Caki2 (cell line): ENCODE measurements at places on chromosomes 12 and 14.

- DNase-seq = no peak
These were observed 248.2 kb downstream of the C12orf42 start for GRCh38 chr12:103247531-103247930.

GRCh38 chr14:89378119-89378518 lies 38.9 kb downstream of the FOXN3 start:
- no peak for DNase-seq

- no peak for DNase-seq
These were observed at the start of gene KCNA1 for GRCh38 chr12:4909734-4910501. KCNA1 (plus strand) TSS chr12:4909905; CDS start chr12:4911379, 1,474 bp downstream.

DNA sequence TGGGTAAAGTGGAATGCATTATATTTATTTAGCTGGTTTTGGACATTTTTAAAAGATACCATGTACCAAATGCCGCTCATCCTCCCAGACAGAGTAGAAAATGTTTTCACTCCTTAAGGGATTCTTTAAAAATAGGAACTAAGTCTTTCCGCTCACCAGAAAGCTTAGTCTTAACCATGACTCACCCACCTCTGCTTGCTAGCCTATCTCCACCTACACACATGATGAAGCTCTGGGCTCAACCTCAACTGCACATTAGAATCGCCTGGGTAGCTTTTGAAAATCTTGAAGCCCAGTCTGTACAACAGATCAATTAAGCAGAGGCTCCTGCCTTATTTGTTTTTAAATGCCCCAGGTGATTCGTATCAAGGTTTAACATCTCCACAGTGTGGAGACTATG lies 260.5 kb downstream of the NEDD1 start:
- no peak for DNase-seq

DNA sequence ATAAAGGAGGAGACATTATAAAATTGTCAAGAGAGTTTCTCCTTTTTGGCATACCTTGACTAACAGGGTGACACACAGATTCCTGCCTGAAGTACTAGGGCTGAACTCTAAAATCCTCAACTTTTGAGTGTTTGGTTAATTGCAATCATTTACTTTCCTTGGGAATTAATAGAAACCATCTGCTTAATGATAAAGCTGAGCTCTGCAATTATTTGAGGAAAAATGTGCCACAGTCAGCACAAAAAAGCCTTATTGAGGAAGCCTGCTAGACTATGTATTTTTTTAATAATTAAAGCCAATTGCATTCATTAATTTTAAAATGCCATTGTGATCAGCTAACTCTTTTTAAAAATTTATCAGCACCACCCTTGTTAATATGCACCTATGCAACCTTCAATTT lies 38.7 kb downstream of the PRICKLE1 start:
- DNase-seq = no peak

- DNase-seq = no peak
These were observed 113.4 kb upstream of the RESF1 start for GRCh38 chr12:31845613-31846322.

DNA sequence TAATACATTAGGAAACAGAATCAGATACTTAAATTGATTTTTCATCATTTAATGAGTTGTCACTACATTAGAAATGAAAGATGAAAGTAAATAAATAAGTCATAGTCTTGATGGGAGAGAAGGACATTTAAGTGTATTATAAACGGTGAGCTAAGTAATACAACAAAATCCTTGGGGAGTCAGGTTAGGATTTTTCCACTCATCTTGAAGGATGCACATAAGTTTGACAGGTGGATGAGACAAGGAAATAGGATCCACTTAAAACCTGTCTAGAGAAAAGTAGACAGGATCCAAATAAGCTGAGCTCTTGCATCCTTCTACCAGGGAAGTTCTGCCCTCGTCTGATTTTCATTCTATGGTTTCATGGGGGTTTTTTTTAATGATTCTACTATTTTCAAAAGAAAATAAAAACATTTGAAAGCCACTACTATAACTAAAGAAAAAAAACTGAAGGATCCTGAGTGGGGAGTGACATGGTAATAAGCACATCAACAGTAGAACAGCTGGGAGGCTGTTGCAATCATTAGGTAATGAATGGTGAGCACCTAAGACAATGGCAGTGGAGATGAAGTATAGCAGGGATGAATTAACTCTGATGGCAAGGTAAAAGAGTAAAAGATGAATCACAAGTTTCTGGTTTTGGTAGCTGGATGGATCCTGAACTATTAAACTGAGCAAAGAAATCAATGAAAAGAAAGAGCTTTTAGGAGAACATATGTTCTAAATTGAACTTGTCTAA lies 17.0 kb downstream of the CEP128 start:
- DNase-seq = no peak

GRCh38 chr14:53378142-53378541 lies 225.0 kb upstream of the DDHD1 start:
- DNase-seq = no peak

- no peak for DNase-seq
These were observed 1.1 kb downstream of the RPS26 start for GRCh38 chr12:56042843-56043242.

DNA sequence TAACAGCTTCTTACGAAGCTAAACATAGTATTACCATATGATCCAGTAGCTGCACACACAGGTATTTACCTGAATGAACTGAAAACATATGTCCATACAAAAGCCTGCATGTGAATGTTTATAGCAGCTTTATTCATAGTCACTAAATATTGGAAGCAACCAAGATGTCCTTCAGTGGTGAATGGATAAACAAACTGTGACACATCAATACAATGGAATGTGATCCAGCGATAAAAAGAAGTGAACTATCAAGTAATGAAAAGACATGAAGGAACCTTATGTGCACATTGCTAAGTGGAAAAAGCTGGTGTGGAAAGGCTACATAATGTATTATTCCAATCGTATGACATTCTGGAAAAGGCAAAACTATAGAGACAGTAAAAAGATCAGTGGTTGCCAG lies 38.1 kb upstream of the JDP2 start:
- DNase-seq = no peak

GRCh38 chr14:86574051-86574777 lies 1044.3 kb downstream of the FLRT2 start:
- DNase-seq = no peak

- DNase-seq = no peak
These were observed at the start of gene SLC39A5 for GRCh38 chr12:56229916-56230431. SLC39A5 (plus strand) TSS chr12:56230051; CDS start chr12:56231275, 1,224 bp downstream.
